ENCODE measurements at places on chromosomes 4 and X.
A peak's percentile ranks its signal among the peaks of the same experiment; 100 is the strongest.

GRCh38 chrX:23885803-23886202, 21.9 kb downstream of the APOO start:
- no peak for DNase-seq

DNA sequence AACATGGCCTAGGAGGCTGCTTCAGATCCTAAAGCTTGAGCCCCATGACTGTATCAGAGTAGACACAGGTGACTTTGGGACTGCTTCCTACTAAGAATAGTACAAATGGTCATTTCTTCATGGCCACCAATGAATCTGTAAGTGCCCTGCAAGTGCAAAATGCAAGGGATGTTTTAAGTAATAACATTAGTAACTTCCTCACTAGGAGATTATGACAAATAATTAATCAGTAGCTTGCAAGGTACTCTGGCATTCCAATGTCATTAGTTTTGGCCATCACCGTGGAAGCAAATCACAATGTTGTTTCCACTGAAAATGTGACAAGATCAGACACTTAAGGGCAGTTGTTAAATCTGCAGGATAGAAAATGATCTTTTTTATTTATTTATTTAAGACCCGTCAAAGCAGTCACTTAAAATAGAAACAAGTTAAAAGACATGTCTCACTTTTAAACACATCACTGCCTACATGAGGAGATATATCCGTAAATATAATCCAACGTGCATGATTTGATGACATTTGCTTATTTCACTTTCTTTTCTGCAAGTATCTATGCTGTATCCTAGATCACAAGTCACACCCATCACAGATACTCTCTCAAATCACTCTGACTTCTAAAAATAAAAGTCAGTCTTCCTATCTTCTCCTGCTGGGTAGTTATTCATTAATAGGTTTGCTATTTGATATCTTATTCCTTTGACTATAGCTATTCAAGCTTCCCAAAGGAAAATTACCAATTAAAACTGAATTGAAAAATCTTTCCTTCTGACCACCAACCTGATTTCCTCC, 400.6 kb downstream of the IL15 start:
- no peak for DNase-seq

- no peak for DNase-seq
These were observed 336.4 kb downstream of the ARHGAP10 start for GRCh38 chr4:148068065-148068911.

GRCh38 chr4:98638661-98639060, 19.8 kb downstream of the TSPAN5 start:
- DNase-seq, result no peak

GRCh38 chr4:83606898-83607297, 71.0 kb downstream of the GPAT3 start:
- DNase-seq, result no peak

DNA sequence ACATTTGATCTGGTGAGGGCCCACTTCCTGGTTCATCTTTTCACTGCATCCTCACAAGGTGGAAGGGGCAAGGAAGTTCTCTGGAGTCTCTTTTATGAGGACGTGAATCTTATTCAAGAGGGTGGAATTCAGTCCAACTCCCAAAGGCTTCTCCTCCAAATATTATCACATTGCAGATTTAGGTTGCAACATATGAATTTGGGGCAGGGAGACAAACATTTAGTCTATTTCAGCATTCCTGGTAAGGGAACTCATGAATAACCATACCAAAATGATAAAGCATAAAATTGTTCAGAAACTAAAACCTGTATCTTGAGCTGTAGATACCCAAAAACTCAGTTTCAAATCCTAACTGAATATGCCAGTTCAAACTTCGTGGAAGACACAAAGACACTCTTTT, 246.8 kb downstream of the QDPR start:
- no peak for DNase-seq

DNA sequence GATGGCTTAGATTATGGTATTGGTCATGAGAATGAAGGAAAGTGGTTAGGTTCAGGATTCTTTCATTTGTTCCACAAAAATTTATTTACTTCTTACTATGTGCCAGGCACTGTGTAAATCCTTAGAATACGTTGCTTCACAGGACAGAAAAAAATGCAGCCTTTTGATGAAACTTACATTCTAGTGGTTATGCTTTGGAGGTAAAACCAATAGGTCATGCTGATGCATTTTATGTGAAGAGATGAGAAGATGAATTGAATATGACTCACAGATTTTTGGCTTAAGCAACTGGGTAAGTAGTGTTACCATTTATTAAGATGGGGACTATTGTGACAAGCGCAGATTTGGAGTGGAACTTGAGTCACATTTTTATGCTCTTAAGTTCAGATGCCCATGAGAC, 165.3 kb downstream of the GLRA2 start:
- DNase-seq, result no peak

- no peak for DNase-seq
These were observed 128.9 kb upstream of the TRPC5 start for GRCh38 chrX:112211459-112211858.

GRCh38 chr4:110849461-110849860, 226.6 kb upstream of the PITX2 start:
- no peak for DNase-seq

DNA sequence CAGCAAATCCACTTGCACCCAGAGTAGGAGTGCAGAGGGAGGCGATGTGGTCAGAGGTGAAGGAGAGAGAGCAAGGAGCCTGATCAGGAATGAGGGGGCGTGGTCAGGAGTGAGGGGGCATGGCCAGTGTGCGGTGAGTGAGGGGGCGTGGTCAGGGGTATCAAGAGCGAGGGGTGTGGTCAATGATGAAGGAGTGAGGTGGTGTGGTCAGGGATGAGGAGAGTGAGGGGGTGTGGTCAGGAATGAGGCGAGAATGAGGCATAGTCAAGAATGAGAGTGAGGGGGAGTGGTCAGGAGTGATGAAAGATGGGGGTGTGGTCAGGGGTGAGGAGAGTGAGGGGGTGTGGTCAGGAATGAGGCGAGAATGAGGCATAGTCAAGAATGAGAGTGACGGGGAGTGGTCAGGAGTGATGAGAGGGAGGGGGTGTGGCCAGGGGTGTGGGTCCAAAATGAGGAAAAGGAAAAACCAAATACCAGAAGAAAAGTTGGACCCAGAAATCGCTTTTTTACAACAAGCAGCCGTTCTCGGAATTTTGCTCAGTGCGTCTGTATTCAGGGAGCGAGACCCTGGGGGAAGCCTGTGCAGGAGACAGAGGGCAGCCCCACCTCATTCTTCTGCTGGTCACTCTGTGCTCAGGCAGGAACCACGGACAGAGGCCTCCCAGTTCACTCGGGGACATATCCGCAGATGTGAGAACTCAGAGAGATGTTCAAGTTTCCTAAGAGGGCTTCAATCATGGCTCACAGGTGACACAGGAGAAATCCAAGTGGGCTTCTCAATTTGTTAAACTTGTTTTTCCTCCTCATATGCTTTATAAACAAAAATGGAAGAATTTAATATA, 47.5 kb downstream of the MAGEA1 start:
- DNase-seq, result no peak

GRCh38 chrX:38560776-38561125, 591 bp upstream of the TSPAN7 start:
- DNase-seq, result no peak

DNA sequence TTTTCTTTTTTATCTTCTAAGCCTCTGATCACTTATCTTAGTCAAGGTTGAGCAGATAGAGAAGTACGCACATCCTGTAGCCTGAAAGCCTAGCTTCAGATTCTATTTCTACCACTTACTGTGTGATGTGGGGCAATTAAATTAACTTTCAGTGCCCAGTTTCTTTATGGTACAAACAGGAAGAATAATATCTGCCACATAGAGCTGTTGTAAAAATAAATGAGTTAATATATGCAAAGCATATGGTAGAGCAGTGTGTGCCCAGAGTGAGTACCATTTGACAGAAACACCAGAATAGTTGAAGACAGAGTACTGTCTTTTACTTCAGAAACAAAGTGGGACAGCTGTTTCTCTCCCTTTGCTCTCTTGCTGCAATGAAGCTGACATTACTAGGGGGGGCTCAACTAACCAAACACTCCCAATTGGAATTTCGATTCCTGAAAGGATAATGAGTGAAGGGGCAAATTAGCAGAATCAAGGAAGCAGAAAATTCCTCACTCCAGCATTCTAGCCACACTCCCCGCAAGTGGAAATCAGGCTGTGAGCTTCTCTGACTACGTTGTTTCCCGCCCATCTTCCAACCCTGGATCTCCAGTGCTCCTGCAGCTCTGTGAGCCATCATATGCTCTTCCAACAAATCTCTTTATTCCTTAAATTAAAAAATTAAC, 80.4 kb downstream of the MAPK10 start:
- DNase-seq, result no peak

- DNase-seq, result peak; percentile 9
These were observed 11.8 kb upstream of the ZNF630 start for GRCh38 chrX:48083212-48083611.

GRCh38 chr4:69601065-69601464, 38.4 kb downstream of the UGT2A2 start:
- no peak for DNase-seq

DNA sequence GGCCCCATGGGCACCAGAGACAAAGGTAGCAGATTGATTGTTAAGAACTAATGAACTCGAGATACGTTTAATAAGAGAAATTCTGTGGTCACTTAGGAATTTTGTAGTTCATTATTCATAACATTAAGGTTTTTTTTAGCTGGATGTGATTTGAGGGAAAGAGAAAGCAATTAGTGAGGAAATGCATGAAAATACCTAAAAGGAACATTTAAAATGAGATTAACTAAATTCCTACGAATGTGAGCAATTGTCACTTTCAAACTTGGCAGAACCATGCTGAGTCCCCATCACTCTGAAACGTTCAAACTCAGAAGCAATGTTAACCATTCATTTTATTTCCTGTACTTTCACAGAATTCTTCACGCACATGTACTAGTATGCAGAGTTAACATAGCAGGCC, 5.9 kb downstream of the PRMT9 start:
- no peak for DNase-seq

- no peak for DNase-seq
These were observed 318.3 kb upstream of the SLC7A11 start for GRCh38 chr4:138560448-138560847.

DNA sequence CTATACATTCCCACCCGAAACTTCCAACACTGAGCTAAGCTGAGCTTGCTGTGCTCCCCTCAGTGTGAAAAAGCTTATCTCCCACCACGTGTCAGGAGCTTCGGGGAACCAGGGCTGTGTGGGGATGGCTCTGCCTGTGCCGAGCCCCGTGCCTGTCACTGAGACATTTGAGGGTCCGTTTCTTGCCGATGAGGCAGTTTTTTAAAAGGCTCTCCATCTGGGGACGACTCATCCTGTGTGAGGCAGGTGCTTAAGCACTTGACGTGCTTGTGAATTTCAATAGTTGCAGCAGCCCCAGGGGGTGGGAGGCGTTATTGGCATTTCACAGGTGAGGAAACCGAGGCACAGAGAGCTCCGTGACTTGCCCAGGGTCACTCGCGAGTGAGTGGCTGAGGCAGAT, 151.8 kb downstream of the STOX2 start:
- no peak for DNase-seq

GRCh38 chr4:4492161-4492847, 49.5 kb downstream of the STX18 start:
- no peak for DNase-seq
